ENCODE measurements at places on chromosomes 4 and X.
A peak's percentile ranks its signal among the peaks of the same experiment; 100 is the strongest.

GRCh38 chrX:15016051-15016450 lies 142.8 kb downstream of the MOSPD2 start:
- DNase-seq, result no peak

GRCh38 chrX:119734897-119735339 lies 23.5 kb upstream of the SOWAHD start:
- DNase-seq, result no peak

GRCh38 chr4:145956288-145956890 lies 17.8 kb upstream of the ZNF827 start:
- peak; percentile 46 for DNase-seq

- DNase-seq, result no peak
These were observed 166.8 kb downstream of the BTC start for GRCh38 chr4:74627504-74627903.

DNA sequence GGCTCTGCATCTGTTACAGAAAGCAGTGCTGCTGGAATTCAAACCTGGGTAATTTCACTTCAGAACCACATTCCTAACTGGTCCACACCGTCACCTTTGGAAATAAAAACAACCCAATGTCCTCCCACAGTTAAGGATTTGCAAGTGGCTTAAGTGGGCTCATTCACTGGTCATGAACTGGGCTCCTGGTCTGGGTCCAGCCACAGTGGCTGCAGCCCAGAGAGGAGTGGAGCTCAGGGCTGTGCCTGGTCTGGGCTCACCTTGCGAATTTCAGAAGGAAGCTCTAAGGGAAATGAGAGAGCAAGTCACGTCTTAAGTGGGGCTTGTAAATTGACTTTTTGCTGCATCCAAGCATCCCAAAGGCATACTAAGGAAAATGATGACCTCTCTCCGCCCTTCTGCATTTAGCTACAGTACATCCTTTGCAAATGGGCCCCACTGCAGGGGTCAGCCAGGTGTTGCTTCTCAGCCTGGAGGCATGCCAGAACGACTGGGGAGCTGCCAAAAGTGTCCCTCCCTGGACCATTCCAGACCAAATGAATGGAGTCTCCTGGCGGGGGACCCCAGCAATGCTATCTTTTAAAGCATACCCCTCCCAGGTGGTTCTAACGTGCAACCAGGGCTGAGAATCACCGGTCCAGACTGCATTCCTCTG lies 25.6 kb upstream of the CRMP1 start:
- DNase-seq, result no peak

DNA sequence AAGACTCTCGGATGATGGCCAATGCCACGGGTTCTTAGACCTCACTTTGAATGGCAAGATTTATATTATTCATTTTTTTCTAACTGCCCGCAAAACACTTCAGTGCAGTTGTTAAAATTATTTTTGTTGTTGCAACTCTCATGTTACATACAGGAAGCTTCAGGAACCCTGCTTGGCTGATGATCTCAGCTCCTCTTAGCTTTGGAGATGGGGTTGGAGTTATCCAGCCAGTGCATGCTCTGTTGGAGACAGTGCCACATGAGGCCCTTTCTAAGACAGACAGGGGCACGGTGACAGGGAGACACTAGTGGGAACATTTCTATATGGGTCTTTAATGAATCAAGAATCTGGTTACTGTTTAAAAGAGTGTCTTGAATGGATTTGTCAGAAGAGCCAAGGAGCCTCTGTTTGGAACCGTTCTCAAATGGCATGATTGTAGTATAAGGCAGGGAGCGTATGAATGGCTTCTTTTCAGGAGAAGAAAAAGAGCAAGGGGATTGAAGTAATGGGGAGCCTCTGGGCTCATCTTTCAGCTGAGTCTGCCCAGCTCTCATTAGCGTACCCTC lies 61.9 kb upstream of the ENPP6 start:
- no peak for DNase-seq

DNA sequence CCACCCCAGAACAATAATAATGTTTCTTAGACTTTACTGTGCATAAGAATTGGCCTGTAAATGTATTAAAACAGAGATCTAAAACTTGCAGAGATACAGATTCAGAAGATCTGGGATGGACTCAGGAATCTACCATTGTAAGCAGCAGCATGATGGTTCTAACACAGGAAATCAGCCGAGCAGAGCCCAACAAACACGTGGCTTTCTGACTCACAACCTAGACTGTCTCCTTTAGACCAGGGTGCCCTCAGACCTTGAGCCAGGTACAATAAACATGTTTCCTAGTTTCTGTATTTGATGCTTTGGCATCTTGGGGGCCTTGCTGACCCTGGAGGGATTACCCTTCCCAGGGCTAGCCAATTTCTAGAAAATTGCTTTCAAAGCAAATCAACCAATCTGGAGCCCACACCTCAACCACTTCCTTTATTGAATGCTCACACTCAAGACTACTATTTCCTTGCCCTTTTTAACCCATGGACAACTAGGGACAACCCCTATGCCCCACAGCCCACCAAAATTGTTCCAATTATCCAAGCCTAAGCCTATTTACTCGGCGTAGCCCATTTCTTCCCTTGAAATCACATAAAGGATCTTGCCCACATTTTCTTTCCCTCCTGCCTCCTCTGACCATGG lies 80.5 kb downstream of the TBC1D9 start:
- DNase-seq, result no peak

GRCh38 chr4:41442810-41443209 lies 95.1 kb upstream of the LIMCH1 start:
- DNase-seq, result no peak

Measured in activated naive CD4-positive, alpha-beta T cell treated with anti-CD3 and anti-CD28 coated beads, Interleukin-2, amount 10 ng/mL, durations not matched to agents 7 days and 5 days (primary cell).